ENCODE measurements at places on chromosomes 4 and X. TPM values are rescaled to one million over a fixed set of nuclear protein-coding genes. Genes with fewer than 3 reads are reported as not detected.

- no peak for DNase-seq
These were observed 11.0 kb upstream of the FGF5 start for GRCh38 chr4:80255329-80256095.

DNA sequence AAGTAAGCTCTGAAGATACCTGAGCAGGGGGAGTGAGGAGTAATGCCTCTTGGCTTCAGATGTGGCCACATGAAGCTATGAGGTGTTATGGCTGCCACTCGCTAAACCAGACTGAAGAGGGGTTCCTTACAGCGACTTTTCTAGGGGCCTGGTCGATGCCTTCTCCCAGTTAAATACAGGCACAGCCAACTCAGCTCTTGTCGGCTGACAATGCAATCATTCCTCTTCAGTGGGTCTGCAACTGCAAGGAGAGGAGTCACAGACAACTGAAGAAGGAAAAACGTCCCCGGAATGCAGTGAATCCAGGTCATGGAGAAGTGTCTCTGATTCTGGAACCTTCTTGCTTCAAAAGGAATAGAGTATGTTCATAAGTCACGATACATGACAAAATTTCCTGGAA is 106.4 kb downstream of the RNF150 start:
- no peak for DNase-seq

DNA sequence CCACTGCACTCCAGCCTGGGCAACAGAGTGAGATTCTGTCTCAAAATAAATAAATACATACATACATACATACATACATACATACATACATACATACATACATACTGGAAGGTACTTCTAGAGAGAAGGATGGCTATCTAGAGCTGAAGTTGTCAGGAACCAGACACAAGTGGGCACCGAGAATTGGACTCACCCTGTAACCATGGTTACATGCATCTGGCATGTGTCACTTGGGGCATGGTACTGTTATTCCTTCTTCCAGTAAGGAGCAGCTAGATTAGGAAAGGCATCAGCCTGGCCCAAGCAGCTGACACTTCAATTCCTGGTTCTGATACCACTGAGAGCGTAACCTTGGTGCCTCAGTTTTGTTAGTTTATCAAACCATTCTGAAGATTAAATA is 127.1 kb downstream of the SH3KBP1 start:
- DNase-seq = no peak

- peak; percentile 12 for DNase-seq
These were observed 31.6 kb downstream of the TKTL1 start for GRCh38 chrX:154327038-154327820.

- DNase-seq = no peak
These were observed 43.0 kb downstream of the ADD1 start for GRCh38 chr4:2886622-2887021.

- no peak for DNase-seq
These were observed 691 bp upstream of the EREG start for GRCh38 chr4:74364256-74364651.

- DNase-seq = no peak
These were observed 41.5 kb upstream of the PGRMC1 start for GRCh38 chrX:119194621-119195020.

- no peak for DNase-seq
These were observed 36.0 kb upstream of the STS start for GRCh38 chrX:7111518-7111917.

DNA sequence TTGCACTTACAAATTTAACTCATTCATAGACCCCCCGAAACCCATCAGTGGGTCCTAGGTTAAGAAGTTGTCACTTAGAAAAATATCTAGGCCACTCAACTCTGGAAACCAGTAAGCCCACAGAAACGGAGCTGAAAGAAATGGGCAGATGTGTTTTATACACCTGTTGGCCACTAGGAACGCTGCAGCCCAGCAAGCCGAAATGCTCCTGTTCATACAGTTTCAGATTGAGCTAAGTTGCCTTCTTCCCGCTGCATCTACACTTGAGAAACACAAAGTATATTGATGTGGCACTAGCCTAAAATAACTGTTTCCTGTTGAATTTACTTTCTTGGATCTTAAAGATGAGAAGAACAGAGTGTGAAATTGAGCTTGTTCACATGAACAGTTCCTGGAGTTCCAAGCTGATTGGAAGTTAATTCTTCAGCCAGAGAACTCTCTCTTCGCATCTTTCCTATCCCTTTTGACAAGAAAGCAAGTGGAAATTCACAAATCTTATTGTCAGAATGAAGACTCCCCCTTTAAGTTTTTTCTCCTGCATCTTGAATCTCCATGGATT is 174.1 kb downstream of the RBMX2 start:
- no peak for DNase-seq

DNA sequence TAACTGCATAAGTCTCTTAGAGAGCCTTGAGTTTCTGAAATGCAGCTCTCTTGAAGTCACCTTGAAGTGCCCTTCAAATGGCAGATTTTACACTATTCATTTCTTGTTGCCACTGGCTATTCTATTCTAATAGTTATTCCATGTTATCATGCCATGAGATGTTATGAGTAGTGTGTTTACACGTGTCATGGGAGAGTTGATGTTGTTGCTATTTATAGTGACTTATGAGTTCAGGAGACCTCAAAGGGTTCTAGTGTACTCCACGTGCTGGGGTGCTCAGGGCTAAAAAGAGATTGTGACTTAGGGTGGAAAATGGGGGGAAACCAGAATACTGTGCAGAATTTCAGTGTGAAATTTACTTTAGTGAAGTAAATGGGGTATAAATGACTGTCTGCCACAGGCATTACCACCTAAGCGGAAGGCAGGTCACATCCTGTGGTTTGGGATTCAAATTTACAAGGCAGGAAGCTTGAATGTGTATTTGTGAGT is 77.1 kb upstream of the SLC4A4 start:
- no peak for DNase-seq

GRCh38 chr4:47915378-47915777 is 995 bp upstream of the NFXL1 start:
- no peak for DNase-seq

DNA sequence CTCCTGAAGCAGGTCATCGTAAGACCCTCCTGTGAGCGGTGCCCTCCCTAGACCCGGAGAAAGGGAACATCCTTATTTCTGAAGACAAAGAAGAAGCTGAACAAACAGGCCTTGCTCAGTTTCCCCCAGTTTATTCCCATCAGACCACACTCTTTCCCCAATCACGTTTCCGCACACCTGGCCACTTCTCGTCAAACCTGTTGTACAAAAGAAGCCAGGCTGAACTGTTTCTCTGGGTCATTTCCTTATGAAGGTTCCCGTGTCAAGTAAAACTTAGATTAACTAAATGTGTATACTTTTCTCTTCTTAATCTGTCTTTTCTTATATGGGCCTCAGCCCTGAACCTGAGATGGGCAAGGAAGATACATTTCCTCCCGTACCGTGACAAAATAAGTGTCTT is 111.6 kb upstream of the ENPP6 start:
- DNase-seq = no peak

DNA sequence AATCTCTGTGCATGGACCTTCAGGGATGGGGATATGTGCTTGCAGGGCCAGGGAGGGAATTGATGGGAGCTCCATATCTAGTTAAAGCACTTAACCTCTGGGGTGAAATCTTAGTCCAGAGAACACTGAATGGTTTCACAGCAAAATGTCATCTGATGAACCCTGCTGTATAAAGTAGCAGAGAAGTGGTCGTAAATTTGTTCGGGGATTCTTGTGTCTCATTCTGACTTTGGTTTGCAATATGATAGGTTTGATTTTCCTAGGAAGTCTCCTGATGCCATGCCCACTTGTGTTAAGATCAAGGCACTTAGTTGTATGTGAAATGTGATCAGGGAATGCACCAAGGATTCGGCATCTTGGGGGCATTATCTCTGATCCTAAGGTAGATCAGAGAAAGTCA is 96.9 kb downstream of the NHS start:
- no peak for DNase-seq

- no peak for DNase-seq
These were observed 126.4 kb downstream of the BTC start for GRCh38 chr4:74667944-74668343.

GRCh38 chrX:154370300-154371016 is 4.0 kb downstream of the FLNA start:
- no peak for DNase-seq

DNA sequence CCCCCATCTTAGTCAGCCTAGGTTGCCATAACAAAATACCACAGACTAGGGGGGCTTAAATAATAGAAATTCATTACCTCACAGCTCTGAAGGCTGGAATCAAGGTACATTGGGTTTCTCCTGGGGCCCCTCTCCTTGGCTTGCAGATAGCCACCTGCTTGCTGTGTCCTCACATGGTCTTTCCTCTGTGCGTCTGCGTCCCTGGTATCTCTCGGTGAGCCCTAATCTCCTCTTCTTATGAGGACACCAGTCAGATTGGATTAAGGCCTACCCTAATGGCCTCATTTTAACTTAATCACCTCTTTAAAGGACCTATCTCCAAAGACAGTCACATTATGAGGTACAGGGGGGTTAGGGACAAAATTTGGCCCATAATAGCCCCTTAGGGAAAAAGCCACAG is 98.0 kb downstream of the SH3KBP1 start:
- DNase-seq = no peak

- no peak for DNase-seq
These were observed 108.0 kb upstream of the PBDC1 start for GRCh38 chrX:76064825-76065224.

GRCh38 chrX:21481761-21482160 is 107.5 kb downstream of the CNKSR2 start:
- no peak for DNase-seq

DNA sequence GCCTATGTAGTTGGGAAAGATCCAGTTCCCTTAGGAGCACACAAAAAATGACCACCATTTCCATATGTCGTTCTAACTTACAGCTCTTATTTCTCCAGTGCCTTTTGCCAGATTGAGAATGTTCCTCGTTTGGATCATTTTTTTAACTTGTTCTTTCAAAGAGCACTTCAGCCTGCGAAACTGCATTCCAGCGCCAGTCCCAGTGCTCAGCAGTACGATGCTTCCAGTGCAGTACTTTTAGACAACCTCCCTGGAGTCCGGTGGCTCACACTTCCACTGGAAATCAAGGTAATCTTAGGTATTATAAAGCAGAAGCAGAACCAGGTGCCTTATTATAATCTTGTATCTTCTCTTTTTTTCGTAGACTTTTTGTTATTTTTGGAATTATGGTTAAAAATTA is 42.6 kb upstream of the SLC25A31 start:
- DNase-seq = no peak

GRCh38 chr4:140363558-140363957 is 9.9 kb upstream of the SCOC start:
- no peak for DNase-seq

DNA sequence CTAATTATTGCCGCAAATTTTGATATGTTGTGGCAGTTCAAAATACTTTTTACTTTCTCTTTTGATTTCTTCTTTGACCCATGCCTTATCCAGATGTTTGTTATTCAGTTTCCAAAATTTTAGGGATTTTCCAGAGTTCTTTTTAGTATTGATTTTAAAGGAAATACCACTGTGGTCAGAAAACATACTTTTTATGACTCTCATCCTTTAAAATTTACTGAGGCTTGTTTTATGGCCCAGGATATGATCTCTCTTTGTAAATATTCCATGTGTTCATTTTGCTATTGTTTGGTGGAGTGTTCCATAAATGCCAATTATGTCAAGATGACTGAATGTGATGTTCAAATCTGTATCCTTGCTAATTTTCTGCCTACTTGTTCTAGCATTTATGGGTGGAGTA is 272.3 kb upstream of the DIPK2B start:
- DNase-seq = peak; percentile 78

DNA sequence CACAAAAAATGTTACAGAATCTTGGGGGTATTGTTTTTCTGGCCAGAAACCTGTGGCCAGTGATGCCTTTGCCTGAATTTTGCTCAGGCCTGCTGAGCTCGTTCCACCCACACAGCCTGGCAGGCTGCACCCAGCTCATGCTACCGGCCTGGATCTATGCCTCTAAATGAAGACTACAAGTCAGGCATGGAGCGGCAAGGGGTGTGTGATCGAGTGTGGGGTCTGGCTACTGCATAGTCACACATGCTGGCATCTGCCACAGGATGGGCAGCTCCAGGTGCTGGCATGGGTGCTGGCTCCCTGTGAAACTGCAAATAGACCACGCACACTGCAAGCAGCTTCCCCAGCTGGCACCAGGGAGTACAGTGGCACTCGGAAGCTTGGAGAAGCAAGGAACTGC is 323.1 kb upstream of the POU3F4 start:
- no peak for DNase-seq

GRCh38 chr4:96642490-96642889 is 802.6 kb downstream of the PDHA2 start:
- DNase-seq = no peak

DNA sequence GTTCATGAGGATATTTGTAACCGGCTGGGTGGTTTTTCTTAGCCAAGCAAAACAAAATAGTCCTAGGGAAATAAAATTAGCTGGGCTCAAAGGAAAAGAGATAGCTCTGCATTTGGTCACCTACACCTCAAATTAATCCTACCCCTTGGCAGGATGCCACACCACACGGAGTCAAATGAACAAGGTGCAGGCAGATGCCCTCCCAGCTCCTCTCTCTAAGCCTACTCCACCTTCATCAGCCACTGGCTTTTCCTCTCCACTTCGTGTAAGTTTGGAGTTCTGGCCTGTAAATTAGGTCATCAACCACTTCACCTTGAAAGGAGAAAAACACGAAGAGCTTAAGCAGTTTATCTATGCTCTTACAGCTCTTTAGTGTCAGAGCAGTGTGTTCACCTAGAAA is 1.4 kb downstream of the DDIT4L start:
- no peak for DNase-seq

DNA sequence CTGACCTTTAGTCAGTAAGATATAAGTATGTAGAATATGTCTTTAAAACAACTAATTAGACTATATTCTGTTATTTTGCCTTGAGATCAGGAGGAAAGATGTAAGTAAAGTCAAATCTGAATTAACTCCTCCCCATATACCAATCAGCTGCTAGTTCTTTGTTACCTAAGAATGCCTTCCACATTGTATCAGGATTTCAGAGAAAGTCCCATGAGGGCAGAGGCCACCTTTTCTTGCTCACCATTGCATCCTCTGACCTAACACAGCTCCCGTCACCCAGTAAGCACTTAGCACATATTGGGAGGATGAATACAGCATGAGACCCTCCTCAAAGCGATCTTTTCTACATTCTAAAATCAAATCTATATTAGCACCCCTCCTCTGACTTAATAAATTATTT is 87.0 kb downstream of the COL25A1 start:
- no peak for DNase-seq

The S100P gene
- total RNA-seq = 1.1 TPM

The PARM1 gene
- 0.07 TPM for total RNA-seq

The CTAG2 gene
- not detected for total RNA-seq

The ARHGEF38 gene
- total RNA-seq = not detected

The MTTP gene
- not detected for total RNA-seq

The SYNPO2 gene
- 0.46 TPM for total RNA-seq

The MEPE gene
- not detected for total RNA-seq

The TLR7 gene
- total RNA-seq = not detected

The NKX1-1 gene
- not detected for total RNA-seq
